ENCODE measurements at places on chromosomes 2 and 18.

- DNase-seq = no peak
These were observed 32.5 kb downstream of the KCTD1 start for GRCh38 chr18:26515643-26516487.

GRCh38 chr2:12856934-12857601 is 140.3 kb downstream of the TRIB2 start:
- no peak for DNase-seq

DNA sequence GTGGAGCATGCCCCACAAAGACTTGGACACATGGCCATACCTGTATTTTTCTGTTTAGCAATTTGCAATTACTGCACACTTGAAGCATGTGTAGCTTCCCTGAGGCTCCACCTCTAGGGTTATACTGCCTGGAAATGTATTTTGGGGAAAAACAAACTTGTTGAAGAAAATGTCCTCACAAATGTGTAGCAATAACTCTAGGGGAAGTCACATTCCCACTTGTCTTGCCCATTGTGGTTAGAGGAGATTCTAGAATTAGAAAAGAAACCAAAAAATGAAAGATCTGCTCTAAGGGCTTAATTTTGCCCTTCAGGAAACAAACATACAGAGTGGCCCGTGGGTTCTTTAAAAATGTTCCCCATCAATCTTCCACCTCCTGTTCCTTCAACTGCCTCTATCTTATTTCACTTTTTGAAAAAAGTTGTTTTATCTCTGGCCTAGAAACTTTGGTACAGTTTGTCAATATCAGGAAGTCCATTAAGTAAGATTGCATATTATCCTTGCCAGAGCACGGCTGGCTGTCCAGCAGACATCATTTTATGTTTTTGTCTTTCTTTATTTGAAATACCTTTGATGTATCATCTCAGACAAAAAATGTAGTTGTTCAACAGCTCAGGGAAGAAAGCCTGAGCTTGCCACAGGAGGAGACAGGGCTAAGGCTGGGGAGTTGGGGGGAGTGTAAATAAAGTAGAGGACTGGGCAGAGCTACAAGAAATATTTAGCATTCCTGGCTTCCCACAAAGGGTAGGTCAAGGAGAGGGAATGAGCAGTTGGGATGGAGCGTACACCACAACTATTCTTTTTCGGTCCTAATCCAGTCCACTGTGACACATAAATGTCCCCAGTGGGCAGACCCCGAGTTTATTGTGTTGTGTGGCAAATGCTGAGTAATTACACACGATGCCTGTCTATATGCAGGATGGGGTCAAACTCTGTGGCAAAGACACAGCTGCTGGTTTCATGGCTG is 96.8 kb upstream of the CDC42EP3 start:
- DNase-seq = no peak

GRCh38 chr2:79630972-79631557 is 118.2 kb downstream of the CTNNA2 start:
- no peak for DNase-seq

GRCh38 chr2:159029936-159030335 is 61.5 kb downstream of the TANC1 start:
- DNase-seq = no peak

DNA sequence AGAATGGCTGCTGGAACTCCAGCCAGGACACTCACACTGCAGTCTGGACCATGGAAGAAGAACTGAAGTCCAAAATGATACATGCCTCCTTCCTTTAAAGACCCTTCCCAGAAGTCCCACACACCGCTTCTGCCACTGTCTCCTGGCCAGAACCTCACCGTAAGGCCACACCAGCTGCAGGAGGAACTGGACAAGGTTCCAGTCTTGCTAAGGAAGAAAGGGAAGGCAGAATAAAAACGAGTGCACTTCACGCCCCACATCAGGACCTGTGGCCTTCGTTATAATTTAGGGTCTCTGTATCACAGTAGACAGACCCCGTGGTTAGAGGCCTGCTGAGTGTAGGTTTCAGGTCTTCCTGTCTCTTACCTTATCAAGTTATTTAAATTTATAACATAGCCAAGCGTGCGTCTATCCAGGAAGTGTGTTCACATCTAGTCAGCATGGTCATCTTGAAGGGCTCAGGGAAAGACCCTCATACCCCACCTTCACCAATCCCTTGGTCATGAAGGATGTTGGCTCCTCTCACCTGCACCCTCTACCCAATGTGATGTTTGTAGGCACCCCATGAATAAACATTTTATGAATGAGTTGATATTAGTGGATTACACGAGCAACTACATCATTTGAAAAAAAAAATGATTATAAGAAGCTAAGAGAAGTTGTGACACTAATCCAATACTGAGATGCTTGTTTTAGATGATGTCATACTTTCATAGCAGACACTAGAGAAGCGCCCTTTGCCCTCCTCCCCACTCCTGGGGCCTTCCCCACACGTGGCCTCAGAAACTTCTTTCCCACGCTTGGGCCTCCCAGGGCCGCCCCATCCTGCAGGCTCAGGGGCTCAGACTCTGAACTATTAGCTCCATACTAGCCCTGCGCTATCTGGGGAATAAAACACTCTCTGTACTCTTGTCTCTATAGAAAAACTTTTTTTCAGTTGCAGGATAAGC is 157.6 kb downstream of the FAM210A start:
- DNase-seq = no peak

GRCh38 chr18:49013291-49013691 is 62.5 kb upstream of the SMAD7 start:
- DNase-seq = peak; percentile 10

DNA sequence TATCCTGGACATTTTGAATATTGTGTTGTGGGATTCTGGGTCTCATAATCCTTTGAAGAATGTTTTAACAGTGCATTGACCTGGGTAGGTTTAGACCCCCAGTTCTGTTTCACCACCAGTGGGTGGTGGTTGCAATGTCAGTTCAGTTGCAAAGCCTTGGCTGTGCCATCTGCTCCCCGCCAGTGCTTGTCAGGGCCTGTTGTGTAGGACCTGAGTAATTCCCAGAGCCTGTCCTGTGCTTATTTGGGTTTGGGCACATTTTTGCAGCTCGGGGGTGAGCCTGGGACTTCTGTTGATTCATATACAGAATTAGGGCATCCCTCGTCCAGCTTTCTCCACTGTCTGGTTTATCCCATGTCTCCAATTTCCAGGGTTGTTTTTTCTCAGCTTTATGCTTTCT is 24.8 kb downstream of the ATP9B start:
- DNase-seq = no peak

- no peak for DNase-seq
These were observed 12.3 kb upstream of the TNFRSF11A start for GRCh38 chr18:62312851-62313250.

- no peak for DNase-seq
These were observed 275.1 kb upstream of the STON1 start for GRCh38 chr2:48254839-48255238.

GRCh38 chr2:35858216-35858615 is 497.4 kb upstream of the CRIM1 start:
- DNase-seq = no peak

DNA sequence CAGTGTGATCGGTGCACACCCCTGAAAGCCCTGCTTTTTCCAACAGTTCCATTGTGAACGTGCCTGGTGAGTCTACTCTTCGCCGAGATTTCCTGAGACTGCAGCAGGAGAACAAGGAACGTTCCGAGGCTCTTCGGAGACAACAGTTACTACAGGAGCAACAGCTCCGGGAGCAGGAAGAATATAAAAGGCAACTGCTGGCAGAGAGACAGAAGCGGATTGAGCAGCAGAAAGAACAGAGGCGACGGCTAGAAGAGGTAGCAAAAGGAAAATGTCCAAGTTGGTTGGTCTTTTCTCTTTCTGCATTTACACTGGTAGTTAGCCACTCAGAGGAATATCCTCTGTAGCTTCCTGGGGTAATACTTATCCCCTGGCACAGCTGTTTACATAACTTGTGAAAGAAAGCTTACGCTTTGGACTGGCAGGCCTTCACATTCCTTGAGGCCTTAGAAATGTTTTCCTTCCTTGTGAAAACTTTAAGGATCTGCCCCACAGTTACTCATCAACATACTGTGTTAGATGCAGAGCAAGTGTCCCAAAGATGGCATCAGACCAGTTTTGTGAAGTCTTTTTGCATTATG is 146.6 kb downstream of the MAP4K4 start:
- no peak for DNase-seq

GRCh38 chr18:42351455-42351854 is 396.4 kb downstream of the PIK3C3 start:
- no peak for DNase-seq

- DNase-seq = no peak
These were observed 53.4 kb downstream of the SLC66A2 start for GRCh38 chr18:79897940-79898625.

- DNase-seq = no peak
These were observed 173.0 kb downstream of the PTGR3 start for GRCh38 chr18:75035928-75036327.

DNA sequence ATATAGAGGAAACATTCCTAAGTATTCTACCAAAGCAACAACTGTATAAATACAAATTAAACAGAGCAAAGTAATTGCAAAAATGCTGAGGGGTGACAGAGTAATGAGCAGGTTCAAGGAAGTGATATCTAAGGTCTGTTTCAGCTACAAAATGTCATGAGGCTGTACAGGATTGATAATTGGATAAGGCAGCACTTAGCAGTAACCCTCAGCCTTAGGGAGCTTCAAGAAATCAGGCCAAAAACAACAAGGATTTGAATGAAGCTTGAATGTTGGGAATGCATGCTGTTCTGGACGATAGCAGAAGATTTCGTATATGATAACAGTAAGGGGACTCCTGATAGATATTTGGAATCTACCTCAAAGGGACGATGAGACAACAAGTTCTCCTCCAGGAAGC is 142.0 kb upstream of the MMADHC start:
- no peak for DNase-seq

GRCh38 chr18:11976315-11977152 is 4.8 kb upstream of the IMPA2 start:
- peak; percentile 36 for DNase-seq

- DNase-seq = no peak
These were observed 218.4 kb upstream of the DTNA start for GRCh38 chr18:34491719-34492118.

DNA sequence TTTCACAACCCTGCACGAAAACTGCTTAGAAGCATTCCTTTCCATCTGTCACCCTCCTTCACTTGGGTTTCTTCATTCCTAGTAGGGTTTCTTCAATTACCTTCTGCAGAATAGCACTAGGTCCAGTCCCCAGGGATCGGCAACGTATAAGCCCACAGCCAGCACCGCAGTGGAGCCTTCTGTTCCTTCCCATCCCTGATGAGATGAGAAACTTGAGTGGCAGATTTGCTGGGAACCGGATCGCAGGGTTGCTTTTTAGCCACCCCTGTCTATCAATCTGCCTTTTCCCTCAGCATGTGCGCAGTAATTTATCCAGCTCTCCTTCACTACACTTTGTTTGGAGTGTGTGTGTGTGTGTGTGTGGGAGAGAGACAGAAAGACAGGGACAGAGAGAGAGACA is 94.2 kb downstream of the CD8B2 start:
- no peak for DNase-seq

DNA sequence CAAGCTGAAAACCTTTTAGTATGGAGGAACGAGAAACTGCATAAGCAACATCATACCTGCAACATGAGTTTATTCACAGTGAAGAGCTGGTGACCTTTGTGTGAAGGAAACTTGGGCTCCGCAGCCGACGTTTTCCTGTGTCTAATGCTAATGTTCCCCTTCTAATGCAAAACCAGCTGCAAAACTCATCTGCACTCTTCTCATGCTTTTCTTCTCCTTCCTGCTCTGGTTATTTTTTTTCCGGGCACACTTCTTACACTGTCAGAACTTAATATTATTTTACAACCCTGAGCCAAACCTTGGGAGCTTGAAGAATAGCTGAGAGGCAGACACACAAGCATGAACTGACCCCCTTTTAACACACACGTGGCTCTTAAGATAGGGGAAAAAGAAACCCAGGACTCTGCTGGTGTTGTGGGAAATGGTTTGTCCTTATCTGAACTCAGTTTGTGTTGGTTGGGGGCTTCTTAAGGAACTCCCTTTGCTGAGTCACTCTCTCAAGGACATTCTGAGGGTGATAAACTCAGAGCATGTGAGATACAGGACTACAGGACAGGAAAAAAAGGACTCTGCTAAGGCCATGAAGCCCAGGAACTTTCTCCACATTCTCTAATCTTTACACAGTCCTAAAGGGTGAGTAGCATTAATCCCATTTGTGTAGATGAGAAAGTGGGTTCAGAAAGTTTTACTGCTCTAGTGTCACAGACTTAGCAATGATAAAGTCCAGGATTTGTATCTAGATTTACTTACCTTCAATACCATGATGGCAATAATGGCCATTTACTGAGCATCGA is 439.3 kb upstream of the TRIB2 start:
- DNase-seq = no peak
